Omental fat pad (tissue), 4 donors: ENCODE measurements at places on chromosomes 13 and 19.

DNA sequence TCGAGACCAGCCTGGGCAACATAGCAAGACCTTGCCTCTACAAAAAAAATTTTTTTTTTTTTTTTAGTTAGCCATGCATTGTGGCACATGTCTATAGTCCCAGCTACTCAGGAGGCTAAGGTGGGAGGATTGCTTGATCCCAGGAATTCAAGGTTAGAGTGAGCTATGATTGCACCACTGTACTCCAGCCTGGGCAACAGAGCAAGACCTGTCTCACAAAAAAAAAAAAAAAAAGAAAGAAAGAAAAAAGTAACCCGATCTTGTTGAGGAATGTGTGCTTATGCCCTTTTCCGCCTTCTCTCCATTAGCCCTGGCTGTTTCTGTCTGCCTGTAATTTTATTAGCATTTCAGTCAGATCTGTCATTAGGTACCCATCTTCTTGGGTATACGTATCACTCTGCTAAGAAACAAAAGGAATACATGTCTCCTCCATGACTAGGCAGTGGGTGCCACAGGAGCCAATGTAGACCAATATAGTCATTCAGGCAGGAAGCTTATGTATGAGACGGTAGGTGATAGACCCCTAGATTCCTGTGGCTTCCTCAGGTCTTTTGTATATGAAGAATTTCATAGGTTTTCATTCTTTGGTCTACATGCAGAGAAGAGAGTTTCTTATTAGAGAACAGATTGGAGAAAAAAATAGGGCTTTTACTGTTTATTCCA is 59.6 kb upstream of the NPAS1 start:
- DNase-seq = no peak

- no peak for DNase-seq
Observed at GRCh38 chr13:33111414-33112110, 95.3 kb downstream of the KL start.

- DNase-seq = peak; percentile 72
Observed at GRCh38 chr19:52296773-52297600, at the start of gene ZNF480. ZNF480 (plus strand) TSS chr19:52297169; CDS start chr19:52300413, 3,244 bp downstream.

- no peak for DNase-seq
Observed at GRCh38 chr13:28173793-28174192, 35.4 kb downstream of the PAN3 start.

DNA sequence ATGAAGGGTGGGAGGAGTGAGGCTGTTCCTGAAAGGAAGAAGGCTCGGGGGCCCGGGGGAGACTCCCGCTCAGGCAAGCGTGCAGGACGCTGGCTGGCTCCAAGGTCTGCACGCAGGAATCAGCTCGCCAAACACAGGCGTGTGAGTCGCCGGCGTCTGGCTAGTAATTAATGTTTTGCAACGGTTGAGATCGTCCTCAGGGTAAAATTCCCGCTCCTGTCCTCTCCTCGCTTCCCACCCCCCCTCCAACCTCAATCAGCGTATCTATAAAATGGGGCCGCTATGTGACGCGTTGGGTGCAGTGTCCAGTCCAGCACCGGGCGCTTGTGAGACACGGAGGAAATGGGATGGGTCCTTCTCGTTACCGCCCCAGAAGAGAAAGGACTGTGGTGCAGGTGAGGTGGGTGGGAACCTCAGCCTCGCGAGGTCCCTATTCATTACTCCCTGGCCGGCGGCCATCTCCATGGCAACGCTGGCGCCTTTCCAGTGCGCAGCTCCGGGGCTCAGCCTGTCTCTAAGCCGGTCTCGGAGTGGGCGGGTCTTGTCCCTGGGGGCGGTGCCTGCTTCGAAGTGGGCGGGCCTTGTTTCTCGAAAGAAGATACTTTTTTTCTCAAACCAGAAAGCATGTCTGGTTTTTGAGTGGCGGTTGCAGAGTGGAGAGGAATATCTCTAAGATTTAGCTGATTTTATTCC is 6.5 kb upstream of the ZNF579 start:
- DNase-seq = peak; percentile 95

- no peak for DNase-seq
Observed at GRCh38 chr13:96500953-96501352, 411.0 kb downstream of the HS6ST3 start.

DNA sequence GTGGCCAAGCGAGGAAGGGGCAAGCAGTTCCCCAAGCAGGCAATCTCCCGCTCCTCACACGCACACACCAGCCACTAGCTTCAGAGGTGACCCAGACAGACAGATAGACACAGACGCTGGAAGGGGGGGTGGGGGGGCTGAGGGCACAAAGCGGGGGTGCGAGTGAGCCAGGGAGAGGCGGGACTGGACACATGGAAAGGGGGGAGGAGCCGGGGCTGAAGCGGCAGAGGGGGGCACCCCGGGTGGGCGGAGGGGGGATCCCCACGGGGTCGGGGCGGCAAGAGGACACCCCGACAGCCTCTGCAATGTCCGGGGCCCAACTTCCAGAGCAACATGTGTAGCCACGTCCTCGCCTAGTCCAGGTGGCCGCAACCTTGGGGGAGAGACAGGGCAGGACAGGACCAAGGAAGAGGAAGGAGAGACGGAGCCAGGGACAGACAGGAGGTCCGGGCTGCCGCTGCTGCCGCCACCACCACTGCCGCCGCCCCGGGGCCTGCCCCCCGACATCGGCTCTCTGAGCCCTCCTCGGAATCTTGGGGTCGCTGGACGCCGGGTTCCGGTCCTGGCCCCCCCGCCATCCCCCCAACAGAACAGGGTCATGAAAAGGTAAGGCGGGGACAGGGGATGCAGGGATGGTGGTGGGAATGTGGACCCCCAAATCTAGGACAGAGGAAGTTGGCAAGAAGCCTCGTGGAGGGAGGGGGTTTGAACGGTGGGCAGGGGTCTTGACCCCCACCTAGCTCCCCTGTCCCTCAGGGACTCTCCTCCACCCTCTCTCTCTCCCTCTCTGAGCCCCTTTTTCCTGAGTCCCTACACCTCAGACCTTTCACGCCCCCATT is 1.1 kb downstream of the GRIN2D start:
- DNase-seq = no peak

DNA sequence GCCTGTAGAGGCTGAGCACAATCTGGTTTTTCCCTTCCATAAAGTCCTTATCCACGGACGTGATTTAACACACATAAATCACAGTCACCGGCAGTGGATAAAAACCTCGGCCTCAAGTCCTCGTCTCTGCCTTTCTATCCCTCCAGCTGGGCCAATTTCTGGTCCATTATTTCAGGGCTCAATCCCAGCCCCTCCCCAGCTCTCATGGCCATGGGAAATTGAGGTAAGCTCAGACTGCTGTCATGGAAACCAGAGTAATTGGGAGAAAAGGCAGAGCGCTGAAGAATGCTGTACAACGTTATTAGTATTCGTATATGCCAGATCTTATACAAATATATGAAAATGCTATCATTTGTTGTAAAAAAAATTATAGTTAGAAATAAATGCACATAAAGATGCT is 86.2 kb upstream of the USP29 start:
- DNase-seq = no peak

- no peak for DNase-seq
Observed at GRCh38 chr19:13908674-13909073, 2.7 kb downstream of the CC2D1A start.

GRCh38 chr13:31227063-31227462 is 27.3 kb downstream of the B3GLCT start:
- no peak for DNase-seq

DNA sequence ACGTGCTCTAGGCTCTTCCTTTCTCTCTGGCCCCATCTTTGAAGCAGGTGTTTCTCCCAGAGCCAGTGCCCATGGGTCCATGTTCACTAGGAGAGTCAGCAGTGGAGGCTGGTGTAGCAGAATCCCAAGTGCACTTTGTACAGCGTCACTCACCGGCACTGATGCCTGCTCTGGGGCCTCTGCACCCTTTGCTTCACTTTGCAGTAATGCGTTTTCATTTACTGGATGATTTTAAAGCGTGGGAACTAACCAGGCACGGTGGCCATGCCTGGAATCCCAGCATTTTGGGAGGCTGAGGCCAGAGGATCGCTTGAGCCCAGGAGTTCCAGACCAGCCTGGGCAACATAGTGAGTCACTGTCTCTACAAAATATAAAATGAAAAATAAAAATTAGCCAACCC is 30.7 kb downstream of the SLC25A42 start:
- DNase-seq = no peak

DNA sequence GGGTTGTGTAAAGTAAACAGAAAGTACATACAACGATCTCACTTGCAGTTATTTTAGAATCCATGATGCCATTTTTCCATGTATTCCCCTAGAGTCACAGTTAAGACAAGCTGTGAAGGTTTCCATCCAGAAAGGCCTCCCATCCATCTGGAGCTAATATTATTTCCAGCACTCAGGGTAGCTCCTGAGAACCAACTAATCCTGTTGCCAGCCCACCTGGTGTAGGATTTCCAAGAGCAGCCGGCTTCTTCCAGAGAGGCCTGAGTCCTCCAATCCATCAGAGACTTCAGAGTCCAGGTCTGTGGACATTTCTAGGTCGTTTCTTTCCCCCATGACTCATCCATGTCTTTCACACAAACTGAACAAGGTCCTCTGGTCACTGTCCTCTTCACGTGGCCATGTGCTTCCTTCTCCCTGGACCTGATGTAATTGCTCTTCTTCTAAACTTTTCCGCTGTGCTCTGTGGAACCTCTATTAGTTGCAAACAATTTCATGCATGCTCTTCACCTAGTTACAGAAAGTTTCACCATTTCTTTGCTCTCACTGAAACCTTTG is 270.3 kb upstream of the TMTC4 start:
- no peak for DNase-seq

- no peak for DNase-seq
Observed at GRCh38 chr13:56864451-56864850, 276.3 kb upstream of the PRR20A start.

GRCh38 chr13:99214232-99214631 is 13.6 kb downstream of the UBAC2 start:
- no peak for DNase-seq

GRCh38 chr19:11130824-11131455 is 24.6 kb downstream of the SPC24 start:
- DNase-seq = peak; percentile 71

GRCh38 chr19:37304190-37304883 is 66.6 kb upstream of the ZNF527 start:
- DNase-seq = no peak

DNA sequence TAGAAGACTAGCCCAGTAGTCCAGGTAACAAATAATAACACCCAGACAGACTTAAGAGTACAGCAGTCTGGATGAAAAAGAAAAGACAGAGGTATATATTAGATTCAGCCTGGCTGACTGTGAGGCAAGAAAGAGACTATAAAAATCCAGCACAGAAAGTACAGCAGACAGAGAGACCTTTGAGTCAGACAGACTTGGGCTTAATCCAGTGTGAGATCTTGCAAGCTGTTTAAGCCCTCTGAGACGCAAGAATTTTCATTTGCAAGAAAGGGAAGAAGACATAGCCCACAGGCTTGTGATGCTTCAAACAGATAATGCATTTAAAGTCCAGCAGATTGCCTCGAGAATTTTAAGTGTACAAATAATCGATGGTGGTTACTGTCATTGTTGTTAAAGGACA is 471.4 kb downstream of the LIG4 start:
- DNase-seq = no peak

GRCh38 chr13:27140060-27140459 is 31.6 kb downstream of the USP12 start:
- no peak for DNase-seq

- DNase-seq = no peak
Observed at GRCh38 chr13:50236898-50237318, 221.7 kb downstream of the KCNRG start.

GRCh38 chr13:62360609-62361008 is 945.0 kb upstream of the PCDH20 start:
- no peak for DNase-seq

DNA sequence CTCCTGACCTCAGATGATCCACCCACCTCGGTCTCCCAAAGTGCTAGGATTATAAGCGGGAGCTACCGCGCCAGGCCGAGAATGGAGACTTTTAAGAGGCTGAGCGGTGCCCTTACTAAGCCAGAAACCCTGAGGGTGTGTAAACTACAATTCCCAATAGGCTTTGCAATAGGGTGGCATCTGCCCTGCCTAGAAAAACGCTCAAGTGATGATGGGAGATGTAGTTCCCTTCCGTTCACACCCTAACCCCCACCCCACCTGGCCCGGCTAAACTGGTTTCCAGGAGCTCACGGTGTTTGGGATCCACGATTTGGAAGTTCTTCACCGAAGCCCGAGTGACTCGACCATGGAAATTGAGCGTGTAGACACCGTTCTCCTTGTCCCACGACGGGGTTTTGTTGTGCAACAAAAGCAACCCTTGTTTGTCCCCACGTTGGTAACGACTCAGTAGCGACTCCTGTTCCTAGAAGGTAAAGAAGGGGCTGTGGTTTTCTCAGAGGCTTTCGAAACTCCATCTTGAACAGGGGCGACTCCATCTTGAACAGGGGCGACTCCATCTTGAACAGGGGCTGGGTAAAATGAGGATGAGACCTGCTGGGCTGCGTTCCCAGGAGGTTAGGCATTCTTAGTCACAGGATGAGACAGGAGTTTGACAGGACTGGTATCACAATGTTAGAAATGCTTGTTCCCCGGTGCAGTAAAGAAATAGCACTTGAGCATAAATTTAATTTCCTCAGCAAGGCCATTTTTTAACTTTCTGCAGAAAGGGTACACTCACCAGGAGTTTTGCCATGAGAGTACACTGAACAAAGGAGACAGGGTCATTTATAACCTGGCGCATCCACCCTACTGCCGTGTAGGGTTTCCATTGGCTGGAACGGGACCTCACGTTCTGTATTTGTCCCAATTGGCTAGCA is 9.8 kb downstream of the PPP1R15A start:
- DNase-seq = no peak

DNA sequence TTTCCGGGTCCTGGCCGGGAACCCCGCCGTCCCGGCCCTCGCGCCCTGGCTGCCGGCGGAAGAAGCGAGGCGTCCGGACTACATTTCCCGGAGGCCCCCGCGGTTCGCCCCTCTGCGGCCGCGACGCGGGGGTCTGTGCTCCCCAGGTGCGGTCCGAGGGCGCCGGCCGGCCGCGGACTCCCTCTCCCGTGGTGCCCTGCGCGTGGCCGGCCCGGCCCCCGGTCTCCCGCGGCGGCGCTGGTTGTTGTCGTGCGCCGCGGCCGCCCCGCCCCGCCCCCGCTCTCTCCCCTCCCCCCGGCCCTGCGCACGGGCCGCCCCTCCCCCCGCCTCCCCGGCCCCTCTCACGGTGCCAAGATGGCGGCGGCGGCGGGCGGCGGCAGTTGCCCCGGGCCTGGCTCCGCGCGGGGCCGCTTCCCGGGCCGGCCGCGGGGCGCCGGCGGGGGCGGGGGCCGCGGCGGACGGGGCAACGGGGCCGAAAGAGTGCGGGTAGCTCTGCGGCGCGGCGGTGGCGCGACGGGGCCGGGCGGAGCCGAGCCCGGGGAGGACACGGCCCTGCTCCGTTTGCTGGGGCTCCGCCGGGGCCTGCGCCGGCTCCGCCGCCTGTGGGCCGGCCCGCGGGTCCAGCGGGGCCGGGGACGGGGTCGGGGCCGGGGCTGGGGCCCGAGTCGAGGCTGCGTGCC is at the start of gene KMT2B:
KMT2B (plus strand) TSS at position 339 of the 680 bp plus-strand sequence; CDS start at position 355, 16 bp downstream.
- DNase-seq = no peak

GRCh38 chr19:15640294-15640903 is at the start of gene CYP4F3:
CYP4F3 (plus strand) TSS chr19:15640897; CDS start chr19:15641416, 519 bp downstream.
- DNase-seq = no peak
